Activated T-cell treated with anti-CD3 and anti-CD28 coated beads, Interleukin-2, amount 50 U/mL, for 1 hour (primary cell): ENCODE measurements at places on chromosomes 2 and 18.

DNA sequence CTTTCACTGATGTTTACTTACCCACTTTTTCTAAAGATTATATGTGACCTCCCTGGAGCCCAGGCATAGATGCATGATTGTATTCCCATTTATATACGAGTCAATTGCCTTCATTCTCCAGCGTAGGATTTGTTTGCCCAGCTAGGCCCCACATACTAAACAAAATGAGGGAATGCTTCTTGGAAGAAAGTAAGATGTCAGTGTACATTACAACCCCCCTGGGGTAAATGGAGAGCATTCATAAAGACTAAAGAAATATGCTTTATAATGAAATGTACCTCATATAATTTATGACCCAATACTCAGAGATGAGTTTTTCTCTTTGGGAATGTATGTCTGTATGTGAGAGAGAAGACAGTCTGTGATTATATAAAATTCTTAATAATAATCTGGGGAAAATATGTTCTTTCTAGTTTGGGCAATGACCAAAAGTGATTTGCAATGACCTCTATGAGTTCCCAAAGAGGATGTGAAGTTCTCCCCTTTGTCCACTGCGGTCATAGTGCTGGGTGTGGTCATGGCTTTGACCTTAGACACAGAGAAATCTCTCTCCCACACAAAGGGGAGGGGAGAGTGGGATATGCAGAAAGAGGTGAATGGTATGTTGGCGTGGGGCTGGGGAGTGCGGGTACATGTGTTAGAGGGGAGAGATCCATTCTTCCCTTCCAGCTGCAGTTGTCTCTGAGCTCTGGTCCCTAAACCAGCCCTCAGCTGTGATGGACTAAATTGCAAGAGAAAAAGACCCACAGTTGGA lies 175.6 kb downstream of the EN1 start:
- DNase-seq = no peak

DNA sequence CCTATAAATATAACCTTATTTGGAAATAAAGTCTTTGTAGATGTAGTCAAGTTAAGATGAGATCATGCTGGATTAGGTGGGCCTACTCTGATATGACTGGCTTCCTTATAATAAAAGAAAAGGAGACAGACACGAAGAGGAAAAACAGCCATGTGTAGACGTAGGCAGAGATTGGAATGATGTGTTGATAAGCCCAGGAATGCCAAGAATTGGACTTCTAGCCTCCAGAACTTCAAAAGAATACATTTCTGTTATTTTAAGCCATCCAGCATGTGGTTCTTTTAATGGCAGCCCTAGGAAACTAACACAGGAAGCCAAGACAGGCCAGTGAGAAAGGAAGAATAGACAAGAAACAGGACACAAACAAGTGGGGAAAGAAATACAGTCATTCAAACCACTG lies 68.6 kb downstream of the NYAP2 start:
- DNase-seq = no peak

GRCh38 chr2:113098041-113098440 lies 29.4 kb upstream of the IL1RN start:
- DNase-seq = no peak

DNA sequence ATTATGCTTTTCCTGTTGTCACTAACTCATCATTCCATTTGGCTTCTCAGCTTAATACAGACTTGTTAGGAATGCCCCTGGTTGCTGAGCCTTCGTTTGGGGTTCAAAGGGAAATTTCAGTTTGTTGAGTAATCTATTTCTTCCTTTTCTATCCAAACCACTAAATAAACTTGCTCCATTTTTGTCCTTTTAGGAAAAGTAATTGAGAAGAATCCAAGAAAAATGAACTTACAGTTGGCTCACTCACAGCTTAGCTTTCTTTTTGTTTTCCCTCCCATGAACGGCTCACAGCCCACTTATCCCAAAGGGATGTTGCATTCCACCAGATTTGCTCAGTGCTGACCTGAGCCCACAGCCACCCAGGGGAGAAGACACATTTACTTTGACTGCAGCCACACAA lies 73.9 kb downstream of the SOX11 start:
- no peak for DNase-seq

- DNase-seq = no peak
These were observed 507.9 kb upstream of the SYT4 start for GRCh38 chr18:43785158-43785557.

GRCh38 chr2:171173087-171173486 lies 12.4 kb upstream of the TLK1 start:
- DNase-seq = no peak

DNA sequence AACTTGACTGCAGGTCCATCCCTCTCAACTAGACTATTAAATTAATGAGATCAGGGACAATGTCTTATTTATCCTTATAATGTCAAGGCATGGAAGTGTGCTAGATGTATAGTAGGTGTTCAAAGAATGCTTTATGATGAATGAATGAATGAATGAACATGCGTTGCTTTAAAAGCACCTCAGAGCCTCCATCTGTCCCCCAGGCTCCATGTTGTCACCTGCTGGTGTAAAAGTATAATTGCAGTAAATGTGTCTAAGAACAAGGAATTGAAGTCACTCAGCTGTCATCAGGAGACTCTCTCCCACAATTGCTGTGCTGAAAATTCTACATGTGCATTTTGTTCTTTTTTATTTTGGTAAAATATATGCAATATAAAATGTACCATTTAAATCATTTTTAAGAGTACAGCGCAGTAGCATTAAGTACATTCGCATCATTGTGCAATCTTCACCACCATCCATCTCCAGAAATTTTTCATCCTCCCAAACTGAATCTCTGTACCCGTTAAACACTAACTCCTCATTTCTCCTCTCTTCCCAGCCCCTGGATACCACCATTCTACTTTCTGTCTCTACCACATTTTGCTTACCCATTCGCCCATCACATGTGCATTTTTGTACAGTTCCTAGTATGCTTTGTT lies 52.6 kb downstream of the GNAL start:
- no peak for DNase-seq

DNA sequence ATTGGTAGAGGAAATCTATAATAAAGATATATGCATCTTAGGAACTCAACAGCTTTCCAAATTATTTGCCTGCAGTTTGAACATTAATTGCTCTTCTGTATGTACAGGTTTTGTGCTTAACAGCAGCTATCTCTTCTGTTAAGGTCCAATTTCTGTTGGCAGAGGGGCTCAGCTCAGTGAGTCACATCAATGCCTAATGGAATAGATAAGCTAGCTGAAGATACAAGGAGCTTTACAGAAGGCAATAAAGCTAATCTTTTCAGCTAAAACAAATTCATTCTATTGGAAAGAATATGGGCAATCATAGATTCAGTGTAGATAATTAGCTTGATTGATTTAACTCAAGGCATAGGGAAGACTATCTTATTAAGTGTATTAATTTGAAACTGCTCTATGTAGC lies 58.4 kb upstream of the UNC80 start:
- DNase-seq = no peak

DNA sequence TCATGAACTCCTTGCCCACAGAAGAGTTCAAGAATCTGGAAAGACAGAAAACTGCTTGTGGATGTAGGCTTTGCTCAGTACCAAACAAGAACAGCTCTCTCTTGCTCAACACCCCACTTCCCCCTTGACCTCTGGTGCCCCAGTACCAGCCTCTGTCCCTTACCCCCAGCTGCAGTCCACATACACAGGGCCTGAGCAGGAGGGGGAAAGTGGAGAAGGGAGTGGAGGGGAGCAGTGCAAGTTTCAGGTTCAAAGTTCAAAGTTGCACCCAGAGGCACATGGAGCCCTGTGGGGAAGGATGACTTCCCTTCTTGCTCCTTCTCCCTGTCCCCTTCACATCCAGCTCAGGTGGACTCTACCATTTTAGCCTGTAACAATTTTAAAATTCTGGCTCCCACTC lies 61.1 kb upstream of the LPIN2 start:
- no peak for DNase-seq
